ENCODE measurements at places on chromosomes 2 and 18.

- DNase-seq, result no peak
Observed at GRCh38 chr18:48815581-48816324, 135.0 kb downstream of the SMAD7 start.

- no peak for DNase-seq
Observed at GRCh38 chr2:232058063-232058877, 96.8 kb downstream of the DIS3L2 start.

GRCh38 chr18:26088487-26088886 lies 1.9 kb downstream of the SS18 start:
- no peak for DNase-seq

GRCh38 chr2:38661306-38661705 lies 4.6 kb upstream of the GALM start:
- no peak for DNase-seq

- DNase-seq, result no peak
Observed at GRCh38 chr2:129754831-129755230, 224.6 kb upstream of the RAB6C start.

GRCh38 chr2:218927422-218927821 lies 32.0 kb upstream of the CDK5R2 start:
- peak; percentile 79 for DNase-seq

GRCh38 chr2:145799595-145800108 lies 1279.7 kb upstream of the ZEB2 start:
- no peak for DNase-seq

DNA sequence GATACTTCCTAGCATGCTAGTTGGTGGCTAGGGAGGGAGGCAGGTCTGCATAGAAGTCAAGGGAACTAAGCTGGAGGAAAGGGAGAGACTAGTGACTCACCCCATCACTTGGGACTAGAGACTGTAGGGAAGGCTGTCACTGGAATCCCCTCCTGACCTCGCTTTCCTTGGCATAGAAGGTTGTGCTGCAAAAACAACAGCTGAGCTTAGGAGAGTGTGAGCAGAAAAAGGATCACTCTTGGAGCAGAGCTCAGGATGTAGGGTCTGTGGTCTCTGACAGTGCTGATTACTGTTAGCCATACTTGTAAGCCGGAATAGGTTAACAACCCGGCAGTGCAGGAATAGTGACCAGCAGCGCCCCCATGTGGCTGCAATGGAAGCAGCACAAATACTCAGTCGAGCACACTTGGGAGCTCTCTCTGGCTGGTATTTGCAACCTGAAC lies 66.9 kb upstream of the SMAD2 start:
- DNase-seq, result peak; percentile 30

DNA sequence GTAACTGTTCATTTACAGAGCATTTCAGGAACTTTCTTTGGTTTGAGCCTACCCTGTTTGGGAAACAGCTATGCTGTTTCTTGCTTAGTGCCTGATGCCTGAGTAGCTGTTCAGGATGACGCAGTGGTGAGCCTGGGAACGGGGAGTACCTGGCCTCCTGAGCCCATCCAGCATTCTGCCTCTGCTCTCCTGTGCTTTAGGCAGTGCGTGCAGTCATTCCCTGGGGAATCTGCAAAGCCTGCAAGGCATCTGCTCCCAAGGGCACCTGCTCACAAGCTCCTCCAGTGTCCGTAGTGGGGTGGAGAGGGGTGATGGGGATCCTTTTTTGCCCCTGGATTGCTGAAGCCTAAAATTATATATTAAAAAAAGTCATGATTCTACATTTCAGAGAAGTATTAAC lies 68.8 kb downstream of the RAPGEF4 start:
- no peak for DNase-seq

GRCh38 chr2:161975062-161975812 lies 98.8 kb downstream of the DPP4 start:
- no peak for DNase-seq

GRCh38 chr18:54805571-54806334 lies 22.5 kb upstream of the RAB27B start:
- no peak for DNase-seq

DNA sequence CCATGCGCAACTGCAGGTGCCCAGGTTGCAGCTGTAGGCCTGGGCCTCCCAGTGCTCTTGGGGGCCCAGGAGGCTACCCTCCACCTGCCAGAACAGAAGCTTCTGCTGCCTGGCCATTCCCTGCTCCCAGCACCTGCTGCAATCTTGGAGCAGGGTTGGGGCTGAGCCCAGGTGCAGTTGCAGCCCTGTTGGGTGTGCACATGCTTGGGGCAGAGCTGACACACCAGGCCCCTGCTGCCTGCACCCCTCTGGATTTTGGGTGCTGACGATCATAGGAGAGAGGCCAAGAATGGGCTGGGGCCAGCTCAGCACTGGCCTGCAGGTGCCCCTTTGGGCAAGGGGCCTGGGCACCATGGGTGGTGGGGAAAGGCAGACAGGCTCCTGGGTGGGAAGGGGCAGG lies 20.5 kb upstream of the SP140L start:
- DNase-seq, result no peak

GRCh38 chr2:70717431-70718038 lies 50.5 kb downstream of the ADD2 start:
- DNase-seq, result no peak

DNA sequence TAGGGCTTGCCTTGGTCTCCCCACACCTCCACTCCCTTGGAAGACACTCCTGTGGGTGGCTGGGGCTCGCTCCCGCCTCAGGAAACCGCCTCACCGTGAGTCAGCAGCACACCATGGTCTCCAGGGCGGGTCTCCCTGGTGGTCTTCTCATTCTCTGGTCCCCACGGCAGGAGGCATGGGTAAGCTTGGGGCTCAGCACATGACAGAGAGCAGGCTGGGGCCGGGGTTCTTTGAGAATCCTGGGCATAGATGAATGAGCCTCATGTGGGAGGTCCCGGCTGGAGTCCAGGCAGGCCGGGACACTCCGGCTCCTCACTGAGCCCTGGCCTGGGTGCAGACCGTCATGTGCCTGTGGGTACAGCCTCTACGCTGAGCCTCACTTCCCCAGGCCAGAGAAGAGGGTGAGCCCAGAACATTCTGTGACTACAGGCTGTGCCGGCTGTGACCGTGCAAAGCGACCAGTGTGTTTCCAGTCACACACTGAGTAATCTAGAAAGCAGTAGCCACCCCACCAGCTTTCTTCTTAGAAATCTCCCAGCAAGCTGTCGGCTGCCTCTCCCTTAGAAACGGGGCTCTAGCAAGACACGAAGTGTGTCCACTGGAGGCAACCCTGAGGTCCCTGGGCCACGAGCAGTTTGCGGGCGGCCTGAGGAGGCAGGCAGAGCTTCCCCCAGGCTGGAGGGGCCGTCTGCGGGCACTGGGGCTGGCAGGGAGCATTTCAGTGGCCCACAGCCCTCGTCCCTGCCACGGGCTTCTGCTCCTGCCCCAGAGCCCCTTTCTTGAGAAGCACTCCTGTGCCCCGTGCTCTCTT lies 93.1 kb downstream of the RHOB start:
- no peak for DNase-seq

DNA sequence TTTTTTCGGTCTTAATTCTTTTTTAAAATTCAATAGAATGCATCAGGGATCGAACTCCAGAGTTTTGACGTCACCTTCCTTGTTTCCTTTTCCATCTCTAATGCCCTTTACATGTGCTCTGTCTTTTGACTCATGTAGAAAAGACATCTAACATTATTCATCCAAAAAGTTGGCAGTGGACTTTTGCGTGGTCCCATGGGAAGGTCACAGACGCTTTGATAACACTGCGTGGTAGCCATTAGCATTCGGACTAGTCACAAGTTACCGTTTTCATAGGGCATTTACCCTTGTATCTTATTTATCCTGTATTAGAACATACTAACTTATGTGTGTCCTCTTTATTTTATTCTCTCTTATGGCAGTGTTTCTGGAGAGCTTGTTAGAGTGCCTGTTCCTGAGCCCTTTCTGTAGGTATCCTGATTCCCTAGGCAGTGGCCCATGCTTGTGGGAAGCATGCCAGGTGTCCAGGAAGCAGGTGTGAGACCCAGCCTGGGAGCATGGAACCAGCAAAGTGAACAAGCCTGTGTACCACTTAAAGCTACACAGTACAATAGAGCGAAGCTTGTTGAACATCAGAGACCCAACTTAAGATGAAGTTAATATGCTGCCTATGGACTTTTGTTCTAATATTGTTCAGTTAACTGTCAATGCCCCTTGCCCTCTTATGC lies 73.6 kb upstream of the RBM44 start:
- DNase-seq, result peak; percentile 75

- DNase-seq, result peak; percentile 87
Observed at GRCh38 chr18:58552057-58552461, 76.8 kb downstream of the ALPK2 start.

DNA sequence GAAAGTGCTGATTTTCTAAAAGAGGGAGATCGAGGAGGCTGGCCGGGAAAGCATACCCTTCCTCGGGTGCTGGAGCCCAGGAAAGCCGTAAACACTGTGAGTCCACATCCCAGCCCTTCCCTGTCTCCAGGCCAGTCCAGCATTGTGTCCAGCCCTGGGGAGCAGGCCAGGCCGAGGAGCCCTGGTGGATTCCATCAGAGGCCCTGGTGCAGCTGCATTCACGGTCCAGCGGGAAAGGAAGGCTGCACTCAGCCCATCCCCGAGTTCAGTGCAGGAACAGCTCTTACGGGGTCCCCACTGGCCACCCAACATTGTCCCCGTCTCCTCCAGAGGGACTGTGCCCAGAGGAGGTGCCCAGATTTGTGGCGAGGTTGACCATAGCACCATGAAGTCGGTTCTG lies 218.6 kb downstream of the KLHL29 start:
- DNase-seq, result no peak

DNA sequence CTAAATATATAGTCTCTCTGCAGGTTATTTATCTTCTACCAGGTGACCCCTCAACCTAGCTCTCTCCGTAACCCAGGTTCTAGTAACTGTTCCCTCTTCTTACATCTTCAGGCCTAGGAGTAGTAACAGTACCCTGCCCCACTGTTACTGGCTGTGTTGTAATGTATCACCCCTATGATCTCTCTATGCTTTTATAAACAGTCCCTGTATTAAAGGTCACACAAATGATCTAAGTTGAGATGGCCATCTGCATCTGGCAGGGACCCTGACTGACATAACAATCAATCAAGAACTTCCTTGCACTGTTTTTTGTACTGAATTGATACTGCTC lies 219.7 kb upstream of the STK17B start:
- no peak for DNase-seq

DNA sequence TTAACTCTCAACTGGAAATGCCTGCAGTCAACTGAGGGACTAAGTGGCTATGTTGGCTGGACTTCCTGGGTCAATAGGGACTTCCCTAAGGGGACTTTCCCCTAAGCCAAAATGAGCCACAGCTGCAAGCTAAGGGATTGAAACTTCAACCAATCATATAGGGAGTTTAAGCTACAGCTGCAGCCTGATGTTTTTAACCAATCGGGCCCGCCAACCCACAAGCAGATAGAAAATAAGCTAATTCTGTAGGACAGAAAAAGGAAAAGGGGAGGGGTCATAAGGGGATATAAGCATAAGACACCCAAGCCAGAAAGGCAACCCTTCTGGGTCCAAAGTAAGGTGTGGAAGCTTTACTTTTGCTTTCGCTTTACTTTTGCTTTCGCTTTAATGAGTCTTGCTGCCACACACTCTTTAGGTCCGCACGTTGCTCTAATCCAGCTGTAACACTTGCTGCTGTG lies 927.5 kb downstream of the ERBB4 start:
- no peak for DNase-seq

DNA sequence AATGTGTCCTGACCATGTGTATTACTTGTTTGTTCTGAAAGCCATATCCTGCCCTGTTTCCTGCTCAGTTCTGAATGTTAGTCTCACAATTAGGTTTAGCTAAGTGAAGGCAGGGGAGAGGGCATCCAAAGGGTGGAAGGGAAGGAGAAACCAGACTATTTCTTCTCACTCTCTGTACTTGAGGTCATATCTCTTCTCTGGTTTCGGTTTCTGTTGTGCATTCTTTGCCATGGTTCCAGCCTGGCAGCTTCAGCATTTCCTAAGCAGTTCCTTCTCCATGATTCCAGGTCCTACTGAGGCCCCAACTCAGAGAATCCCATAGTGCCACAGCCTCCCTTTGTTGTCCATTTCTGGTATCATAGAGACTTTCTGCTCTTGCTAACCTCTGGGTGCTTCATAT lies 40.3 kb upstream of the HNMT start:
- no peak for DNase-seq

GRCh38 chr18:6881034-6881820 lies 151.7 kb downstream of the ARHGAP28 start:
- no peak for DNase-seq

DNA sequence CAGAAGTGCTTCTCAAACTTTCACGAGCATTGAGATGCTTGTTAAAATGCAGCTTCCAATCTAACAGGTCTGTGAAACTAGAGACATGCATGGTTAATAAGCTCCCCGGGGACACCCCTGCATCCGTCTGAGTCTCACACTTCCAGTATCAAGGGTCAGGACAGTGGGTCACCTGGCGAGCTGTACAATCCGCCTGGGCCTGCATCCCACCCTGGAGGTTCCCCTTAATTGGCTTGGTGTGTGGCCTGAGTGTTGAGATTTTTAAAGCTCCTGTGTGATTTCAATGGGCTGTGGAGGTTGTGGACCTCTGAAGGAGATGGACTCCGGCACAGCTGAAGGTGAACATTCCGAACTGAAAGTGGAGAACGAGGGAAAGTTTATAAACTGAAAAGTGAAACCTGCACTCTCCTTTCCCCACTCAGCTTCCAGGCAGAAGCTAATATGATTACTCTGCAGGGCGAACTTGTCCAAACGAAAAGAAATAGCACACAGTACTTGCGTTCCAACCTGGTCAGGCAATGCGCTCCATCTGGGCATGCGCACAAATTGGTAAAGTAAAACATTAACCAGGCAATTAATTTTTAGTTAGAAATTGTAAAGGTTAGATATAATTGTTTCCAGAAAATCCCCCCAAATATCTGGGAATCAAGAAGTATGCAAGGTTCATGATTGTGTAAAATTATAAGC lies 191.7 kb upstream of the ALKAL2 start:
- DNase-seq, result no peak

DNA sequence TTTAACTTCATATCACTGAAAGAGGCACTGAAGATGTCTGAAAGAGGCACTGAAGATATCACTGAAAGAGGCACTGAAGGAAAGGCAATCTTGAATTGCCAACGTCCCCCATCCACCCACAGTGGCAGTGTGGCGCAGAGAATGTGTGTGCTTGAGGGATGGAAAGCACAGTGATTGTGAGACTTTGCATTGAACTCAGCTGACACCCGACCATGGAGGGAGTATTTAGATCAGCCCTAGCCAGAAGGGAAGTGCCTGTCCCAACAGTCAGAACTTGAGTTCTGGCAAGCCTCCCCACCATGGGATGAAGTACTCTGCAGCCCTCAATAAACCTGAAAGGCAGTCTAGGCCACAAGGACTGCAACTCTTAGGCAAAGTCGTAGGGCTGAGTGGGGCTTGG lies 33.8 kb downstream of the MAP4K3 start:
- DNase-seq, result no peak

DNA sequence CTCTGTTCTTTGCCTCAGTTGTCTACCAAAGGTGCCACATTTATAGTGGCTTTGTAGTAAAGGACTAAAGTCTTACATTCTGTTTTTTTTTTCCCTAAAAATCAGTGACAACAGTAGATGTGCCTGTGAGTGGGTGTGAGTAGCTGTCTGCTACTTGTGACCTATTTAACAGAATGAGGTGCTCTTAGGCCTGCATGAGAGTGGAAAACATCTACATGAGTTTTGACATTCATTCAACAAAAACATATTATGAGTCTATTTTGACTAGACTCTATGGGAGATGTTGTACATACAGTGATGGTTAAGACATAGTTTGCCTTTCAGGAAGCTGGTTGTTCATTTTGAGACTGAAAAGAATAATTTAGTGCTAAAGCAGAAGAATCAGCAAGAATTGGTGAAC lies 36.7 kb downstream of the IL1R2 start:
- DNase-seq, result no peak
